ENCODE measurements at places on chromosomes 7 and 10. TPM values are rescaled to one million over a fixed set of nuclear protein-coding genes. Genes with fewer than 3 reads are reported as not detected.

DNA sequence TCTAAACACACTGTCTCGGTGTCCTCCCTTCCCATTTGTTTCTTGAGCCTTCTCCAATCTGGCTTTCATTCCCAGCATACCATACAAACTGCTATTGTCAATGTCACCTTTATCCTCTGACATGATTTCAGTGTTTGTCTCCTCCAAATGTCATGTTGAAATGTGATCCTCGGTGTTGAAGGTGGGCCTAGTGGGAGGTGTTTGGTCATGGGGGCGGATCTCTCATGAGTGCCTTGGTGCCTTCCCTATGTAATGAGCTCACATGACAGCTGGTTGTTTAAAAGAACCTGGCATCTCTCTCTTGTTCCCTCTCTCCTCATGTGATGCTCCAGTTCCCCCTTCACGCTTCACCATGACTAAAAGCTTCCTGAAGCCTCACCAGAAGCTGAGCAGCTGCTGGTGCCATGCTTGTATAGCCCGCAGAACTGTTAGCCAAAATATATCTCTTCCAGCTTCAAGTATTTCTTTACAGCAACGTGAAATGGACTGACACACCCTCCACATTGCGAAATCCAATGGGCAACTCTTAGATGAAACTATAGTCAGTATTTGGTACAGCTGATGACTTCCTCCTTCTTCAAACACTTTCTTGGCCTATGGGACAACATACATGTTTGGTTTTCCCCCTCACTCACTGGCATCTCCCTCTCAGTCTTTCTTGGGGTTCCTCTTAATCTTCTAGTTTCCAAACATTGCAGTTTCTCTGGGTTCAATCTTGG is 27.8 kb downstream of the RNLS start:
- DNase-seq: no peak

GRCh38 chr10:69100136-69100872 is 12.4 kb downstream of the SRGN start:
- no peak for DNase-seq

GRCh38 chr7:33619264-33619663 is 286.1 kb upstream of the BMPER start:
- no peak for DNase-seq

- DNase-seq: peak; percentile 91
Observed at GRCh38 chr10:47458466-47459154, 25.3 kb downstream of the ANXA8 start.

Gene LBX1
- not detected for total RNA-seq

- peak; percentile 23 for DNase-seq
Observed at GRCh38 chr7:158278745-158279320, 308.8 kb downstream of the PTPRN2 start.

GRCh38 chr7:18352339-18353255 is 143.0 kb upstream of the HDAC9 start:
- no peak for DNase-seq

Gene AGR2
- not detected for total RNA-seq
